ENCODE measurements at places on chromosomes 1 and 21.

DNA sequence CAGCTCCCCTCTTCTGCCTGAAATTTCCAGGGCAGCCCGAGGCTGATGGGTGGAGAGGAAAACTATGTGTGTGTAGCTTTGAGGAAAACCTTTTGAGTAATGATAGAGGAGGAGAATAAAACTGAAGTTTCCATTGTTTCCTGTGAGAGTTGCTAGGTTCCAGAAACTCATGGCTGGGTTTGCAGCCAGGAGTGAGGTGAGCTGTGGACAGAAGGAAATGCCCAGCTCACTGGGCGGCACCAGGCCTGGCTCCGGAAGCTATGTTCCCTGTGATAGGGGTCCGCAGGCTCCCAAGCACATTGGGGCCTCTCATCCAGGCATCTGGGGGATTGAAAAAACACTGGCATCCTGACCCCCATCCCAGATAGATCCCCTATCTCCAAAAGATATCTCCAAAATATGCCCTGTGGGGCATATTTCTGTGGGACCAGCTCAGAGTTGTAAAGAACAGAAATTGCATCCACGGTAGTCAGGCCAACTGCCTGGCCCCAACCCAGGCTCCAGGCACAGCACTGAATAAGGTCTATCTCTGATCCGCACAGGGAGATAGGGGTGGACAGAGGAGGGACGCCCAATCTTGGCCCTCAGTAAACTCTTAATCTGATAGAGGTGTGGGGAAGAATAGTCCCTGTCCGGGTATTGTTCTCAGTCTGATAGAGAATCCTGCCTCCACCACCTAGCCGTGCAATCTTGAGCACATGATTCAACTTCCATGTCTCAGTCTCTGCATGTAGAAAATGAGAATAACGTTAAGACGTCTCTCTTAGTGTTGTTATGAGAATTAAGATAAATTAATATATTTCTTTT is 1.8 kb upstream of the HSPG2 start:
- DNase-seq: no peak

DNA sequence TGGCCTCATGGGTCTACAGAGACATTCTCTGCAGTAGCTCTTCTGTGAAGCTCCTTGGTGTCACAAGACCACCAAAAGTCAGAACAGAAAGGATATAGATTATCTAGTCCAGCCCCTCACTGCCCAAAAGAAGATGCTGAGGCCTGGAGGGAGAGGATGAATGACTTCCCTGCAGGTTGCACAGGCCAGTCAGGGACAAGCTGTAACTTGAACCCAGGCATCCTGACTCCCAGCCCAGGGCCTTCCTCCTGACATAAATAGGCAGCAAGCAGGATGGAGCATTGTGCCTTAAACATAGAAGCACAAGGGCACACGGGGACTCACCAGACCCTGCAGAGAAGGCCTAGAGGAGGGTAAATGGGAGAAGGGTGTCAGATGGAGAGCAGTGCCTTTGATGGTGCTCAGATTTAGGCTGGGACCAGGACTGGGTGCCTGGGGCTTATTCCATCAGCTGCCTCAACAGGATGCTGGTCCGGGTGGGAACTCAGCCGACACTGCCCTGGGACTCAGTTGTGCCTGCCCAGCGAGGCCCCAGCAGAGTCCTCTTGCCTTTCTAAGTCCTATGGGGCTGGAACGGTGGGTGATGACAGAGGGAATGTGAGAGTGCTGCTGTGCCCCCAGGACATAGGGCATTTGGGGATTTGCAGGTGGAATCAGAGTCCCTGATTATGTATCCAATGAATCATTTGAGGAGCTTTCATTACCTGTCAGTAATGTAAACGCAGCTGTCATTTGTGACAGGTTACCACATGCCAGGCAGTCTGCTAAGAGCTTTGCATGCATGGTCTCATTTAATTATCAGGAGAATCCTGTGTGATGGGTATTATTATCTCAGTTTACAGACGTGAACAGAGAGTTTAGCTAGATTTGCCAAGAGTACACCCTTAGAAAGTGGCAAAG is 13.2 kb downstream of the S100A7A start:
- no peak for DNase-seq

GRCh38 chr1:20125100-20125499 is 5.8 kb upstream of the PLA2G2D start:
- no peak for DNase-seq

DNA sequence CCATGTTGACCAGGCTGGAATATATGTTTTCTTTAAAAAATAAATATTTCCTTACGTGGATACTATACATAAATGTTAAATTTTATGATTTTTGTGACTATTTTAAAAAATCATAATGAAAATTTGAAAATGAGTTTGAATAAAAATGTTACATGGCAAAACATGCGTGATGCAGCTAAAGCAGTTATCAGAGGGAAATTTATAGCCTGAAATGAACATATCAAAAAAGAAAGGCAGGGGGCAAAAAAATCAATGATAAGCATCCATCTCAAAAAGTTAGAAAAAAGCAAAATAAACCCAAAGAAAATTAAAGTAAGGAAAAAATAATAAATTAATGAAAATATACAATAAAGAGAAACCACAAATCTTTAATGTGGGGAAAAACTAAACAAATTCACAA is 8.6 kb downstream of the CCSAP start:
- DNase-seq: no peak

DNA sequence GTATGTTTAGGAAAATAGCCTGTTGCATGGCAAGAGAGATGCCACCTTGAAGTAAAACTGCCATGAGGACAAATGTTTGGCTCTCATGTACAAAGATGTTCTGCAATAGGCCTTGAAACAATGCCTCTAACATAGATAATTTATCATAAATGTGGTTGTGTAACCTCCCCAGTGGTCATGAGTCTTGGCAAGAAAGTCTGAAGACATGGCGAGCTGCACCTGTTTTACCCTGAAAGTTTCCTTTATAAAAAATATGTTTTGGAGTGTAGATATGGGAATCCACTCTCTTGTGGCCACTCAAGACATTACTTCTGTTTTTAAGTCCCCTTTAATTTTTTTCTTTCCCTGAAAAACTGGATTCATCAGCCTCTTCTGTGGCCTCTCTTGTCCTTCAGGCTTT is 2217.1 kb downstream of the NCAM2 start:
- no peak for DNase-seq

GRCh38 chr1:205533748-205534443 is 29.4 kb downstream of the CDK18 start:
- DNase-seq: no peak

DNA sequence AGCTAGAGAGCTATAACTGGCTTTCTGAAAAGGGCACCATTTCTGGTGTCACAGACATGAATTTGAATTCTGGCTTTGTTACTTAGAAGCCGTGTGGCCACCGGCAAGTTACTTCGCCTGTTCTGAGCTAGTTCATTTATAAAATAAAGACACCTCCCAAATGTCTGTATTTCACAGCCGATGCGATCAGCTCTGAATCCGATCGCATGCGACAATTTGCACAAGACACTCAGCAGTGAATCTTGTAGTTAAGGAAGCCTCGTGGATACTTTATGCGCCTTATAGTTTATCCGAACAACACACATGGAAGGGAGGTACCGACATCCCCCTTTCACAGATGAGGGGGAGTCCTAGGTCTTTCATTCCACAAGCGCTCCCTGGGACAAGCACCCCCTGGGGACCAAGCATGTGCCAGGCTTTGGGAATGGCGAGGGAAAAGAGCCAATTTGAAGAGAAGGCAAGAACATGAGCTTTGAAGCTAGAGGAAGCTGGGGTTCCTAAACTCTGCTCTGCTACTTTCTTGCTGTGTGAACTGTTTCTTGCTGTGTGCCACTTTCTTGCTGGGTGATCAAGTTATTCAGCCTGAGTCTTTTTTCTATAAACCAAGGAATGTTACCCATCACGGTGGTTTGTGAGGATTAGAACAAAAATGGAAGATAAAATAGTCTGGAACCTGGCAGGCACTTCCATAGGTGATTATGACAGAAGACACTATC is 3.9 kb downstream of the ID3 start:
- no peak for DNase-seq

DNA sequence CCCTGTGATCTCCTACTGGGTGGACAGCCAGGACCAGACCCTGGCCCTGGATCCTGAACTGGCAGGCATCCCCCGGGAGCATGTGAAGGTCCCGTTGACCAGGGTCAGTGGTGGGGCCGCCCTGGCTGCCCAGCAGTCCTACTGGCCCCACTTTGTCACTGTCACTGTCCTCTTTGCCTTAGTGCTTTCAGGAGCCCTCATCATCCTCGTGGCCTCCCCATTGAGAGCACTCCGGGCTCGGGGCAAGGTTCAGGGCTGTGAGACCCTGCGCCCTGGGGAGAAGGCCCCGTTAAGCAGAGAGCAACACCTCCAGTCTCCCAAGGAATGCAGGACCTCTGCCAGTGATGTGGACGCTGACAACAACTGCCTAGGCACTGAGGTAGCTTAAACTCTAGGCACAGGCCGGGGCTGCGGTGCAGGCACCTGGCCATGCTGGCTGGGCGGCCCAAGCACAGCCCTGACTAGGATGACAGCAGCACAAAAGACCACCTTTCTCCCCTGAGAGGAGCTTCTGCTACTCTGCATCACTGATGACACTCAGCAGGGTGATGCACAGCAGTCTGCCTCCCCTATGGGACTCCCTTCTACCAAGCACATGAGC is 17.2 kb upstream of the SLC25A44 start:
- DNase-seq: no peak

DNA sequence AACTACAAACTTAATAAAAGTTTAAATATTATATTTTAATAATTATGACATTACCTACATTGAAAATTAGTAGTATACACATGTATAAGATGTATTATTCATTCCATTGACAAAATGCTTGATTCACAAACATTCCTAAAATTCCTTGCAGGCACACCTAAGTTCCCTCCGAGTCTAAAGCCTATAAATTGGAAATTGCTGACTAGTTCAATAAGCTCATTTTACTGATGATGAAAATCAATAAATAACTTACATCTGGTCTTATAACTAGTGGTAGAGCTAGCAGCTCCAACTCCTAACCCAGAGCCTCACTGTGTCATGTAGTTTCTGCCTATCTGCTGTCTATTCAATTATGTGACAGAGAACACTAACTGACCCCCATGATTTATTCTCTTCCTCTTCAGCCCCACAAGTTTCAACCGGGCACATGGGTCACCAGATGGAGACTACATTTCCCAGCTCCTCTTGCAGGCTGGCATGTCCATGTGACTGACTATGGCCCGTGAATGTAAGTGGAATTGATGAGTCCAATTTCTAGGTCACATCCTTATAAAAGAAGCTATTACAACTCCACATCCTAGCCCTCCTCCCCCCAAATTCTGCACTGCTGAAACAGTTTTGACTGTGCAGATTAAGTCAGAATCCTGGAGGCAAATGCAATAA is 29.6 kb upstream of the LRRC8D start:
- DNase-seq: no peak

DNA sequence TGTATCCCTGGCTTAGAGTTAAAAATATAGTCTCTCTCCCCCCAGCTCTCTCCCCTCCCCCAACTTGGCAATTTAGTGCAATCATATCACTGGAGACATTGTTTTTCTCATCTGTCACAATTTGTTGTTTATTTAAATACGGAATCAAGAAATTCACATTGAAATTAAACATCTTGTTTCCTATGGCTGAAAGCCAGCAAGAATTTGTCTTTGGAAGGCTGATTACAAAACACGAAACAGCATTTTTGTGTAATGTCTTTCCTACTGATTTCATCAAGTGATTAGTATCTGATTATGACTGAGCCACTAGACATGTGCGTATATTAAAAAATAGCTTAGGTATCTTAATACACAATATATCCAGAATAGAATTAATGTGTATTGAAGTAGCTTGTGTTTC is 119.7 kb downstream of the LYPLAL1 start:
- DNase-seq: no peak

DNA sequence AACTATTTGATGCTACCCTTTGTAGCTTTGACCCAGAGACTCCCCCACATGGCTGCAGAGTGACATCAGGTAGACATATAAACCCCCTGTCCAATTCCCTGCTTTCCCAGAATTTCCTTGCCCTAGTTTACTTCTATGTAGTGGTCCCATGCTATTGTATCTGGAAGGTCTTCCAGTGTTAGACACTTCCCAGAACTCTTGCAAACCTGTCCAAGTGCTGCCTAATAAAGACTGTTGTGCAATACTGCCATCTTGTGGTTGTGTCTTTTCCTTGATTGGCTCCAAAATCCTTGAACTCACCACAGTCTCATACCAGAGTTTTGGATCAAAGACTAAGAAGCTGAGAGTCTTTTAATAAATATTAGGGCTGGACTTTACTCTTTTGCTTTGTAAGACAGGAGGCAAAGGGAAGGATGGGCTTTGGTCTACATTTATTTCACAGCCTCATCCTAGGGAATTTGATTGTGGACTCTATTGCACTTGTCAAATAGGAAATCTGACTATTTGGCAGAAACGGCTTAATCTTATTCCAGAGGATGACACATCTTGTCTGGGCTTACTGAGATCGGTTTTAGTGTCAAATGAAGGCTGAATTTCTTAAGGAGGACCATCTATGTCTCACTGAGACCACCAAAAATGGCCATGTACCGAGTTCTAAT is 169.9 kb downstream of the LRRC7 start:
- DNase-seq: no peak

- DNase-seq: no peak
Observed at GRCh38 chr1:115545791-115546733, 95.7 kb upstream of the VANGL1 start.

GRCh38 chr1:61825393-61825792 is 83.1 kb downstream of the PATJ start:
- DNase-seq: no peak

GRCh38 chr1:36377791-36378492 is 7.8 kb downstream of the STK40 start:
- DNase-seq: no peak

DNA sequence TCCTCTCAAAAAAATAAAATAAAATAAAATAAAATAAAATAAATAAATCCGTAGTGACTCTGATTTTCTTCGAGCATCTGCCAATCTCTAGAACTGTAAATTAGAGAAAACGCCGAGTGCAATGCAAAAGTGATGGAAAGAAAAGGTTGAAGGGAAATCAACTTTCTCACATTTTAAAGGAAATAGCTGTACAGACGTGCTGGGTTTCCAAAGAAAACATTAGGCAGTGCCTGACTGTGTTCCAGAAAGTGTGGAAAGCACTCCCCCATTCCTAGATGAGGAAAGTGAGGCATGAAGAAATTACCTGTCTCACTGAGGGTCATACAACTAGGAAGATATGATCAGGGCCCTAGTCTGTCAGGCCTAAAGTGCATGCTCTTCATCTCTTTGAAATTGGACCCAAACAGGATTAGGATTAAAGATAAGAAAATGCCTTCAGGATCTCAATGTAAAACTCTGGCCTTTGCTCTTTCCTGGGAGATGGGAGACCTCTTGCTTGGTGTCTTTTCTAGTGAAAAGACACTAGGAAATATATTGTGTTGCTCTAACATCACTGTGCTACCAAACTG is 1.8 kb upstream of the PTPN14 start:
- no peak for DNase-seq

DNA sequence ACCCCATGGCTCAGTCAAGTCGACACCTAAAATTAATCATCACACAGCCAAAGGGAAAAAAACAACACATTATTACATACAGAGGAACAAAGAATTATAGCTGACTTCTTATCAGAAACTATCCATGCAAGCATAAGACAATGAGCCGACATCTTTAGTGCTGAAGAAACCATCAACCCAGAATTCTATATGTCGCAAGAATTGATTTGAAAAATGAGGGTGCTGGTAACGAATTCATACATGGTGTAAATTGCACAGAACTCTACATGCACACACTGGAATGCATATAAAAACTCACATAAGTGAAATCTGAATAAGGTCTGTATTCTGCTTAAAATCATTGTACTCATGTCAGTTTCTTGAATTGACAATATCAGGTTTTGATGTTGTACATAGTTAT is 25.0 kb upstream of the EIF4G3 start:
- DNase-seq: no peak

GRCh38 chr1:21671915-21672314 is 2.8 kb upstream of the RAP1GAP start:
- no peak for DNase-seq

- no peak for DNase-seq
Observed at GRCh38 chr1:37561133-37562132, 4.7 kb downstream of the DNALI1 start.
